ENCODE measurements at places on chromosomes 5 and 9.

DNA sequence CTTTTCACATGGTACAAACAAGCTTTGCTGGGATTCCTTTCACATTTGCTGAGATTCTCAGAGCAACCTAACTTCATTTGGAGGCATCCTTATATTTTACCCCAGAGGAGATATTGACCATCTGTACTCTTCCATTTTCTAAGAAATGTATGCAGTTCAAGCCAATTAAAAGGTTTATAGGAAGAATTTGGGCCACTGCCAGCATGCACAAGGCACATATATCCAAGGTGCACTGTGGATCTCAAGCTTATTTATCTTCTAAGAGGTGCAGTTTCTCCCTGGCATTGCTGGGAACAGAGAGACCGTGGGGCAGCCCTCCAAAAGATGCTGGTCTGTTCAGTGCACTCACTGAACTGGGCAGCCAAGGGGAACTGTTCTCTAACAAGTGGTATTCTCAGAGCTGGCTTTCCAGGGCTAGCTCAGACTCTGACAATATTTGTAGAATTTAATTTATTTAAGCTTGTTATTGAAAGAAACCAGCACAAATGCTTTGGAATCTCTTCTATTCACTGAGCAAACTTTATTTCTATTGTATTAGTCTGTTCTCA, 213.3 kb downstream of the TENT4A start:
- no peak for DNase-seq

DNA sequence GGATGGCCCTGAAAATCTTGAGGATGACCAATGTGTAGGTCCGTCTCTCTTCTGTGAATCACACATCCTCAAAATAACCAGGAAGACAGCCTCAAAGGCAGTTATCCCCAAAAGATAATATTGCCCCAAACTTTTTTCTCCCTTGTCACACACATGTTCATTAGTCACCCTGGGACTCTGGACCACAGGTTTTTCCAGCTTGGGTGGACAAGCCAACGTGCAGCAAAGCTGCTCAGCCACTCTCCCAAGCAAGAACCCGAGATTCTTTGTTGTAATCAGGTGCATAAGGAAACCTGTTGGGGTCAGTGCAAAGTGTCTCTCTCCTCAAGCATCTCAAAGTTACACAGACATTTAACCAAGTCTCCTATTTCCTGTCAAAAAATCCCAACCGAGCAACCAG, 196.6 kb downstream of the GNA14 start:
- no peak for DNase-seq

DNA sequence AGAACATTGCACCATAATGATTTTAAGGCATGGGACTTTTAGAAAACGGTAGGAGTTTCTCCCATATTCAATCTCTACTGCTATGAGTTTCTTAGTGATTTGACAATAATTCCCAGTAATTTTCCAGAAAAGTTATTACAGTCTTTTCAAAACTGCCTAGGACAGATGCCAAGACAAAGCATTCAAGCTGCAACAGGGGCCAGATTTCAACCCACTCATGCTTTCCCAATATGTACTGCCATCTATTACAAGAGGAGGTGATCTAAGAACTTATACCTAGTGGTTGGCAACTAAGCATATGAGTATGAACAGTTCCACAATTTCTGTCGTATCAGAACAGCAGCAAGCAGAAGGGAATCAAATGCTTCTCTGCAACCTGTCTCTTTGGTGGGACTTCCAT, 95.1 kb upstream of the TMED7 start:
- no peak for DNase-seq

- no peak for DNase-seq
These were observed 19.7 kb downstream of the RAI14 start for GRCh38 chr5:34675857-34676256.

DNA sequence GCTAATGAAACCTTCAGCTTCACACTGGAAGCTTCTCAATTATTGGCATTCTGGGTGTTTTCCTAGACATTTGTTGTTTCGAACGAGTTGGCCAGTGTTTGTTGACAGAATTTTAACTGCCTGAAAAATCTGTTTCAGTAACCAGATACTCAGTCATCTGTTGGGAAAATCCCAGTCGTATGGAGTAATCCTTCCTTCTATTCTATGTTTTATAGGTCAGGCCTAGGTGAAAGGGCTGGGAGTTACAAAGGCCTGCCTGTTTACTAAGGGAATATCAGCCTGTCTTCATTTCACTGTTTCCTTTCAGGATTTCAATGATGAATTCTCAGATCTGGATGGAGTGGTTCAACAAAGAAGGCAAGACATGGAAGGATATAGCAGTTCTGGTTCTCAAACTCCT, 59.9 kb downstream of the GRAMD2B start:
- no peak for DNase-seq

DNA sequence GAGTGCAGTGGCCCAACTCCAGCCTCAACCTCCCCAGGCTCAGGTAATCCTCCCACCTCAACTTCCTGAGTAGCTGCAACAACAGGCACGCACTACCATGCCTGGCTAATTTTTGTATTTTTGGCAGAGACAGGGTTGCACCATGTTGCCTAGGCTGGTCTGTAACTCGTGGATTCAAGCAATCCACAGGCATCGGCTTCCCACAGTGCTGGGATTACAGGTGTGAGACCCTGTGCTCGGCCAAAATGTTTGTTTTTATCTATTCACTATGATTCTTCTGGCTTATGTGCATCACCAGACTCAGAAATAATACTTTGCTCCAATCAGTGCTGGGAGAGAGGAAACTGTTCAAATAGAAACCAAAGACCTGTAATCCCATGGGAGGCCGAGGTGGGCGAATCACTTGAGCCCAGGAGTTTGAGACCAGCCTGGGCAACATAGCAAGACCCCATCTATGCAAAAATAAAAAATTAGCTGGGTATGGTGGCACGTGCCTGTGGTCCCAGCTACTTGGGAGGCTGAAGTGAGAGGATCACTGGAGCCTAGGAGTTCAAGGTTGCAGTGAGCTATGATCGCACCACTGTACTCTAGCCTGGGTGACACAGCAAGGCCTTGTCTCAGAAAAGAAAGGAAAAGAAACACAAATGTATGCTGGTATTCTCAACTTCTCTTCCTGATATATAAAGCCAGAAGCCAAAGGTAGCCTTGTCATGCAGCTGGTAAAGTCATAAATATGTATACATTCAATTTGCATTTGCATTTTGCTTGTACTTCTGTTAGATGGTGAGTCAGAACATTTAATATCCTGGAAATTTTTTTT, 4.5 kb downstream of the PIP5K1B start:
- DNase-seq: no peak

GRCh38 chr9:21546949-21547348, 64.8 kb upstream of the IFNE start:
- no peak for DNase-seq

GRCh38 chr5:153496835-153497234, 6.4 kb downstream of the GRIA1 start:
- DNase-seq: no peak

DNA sequence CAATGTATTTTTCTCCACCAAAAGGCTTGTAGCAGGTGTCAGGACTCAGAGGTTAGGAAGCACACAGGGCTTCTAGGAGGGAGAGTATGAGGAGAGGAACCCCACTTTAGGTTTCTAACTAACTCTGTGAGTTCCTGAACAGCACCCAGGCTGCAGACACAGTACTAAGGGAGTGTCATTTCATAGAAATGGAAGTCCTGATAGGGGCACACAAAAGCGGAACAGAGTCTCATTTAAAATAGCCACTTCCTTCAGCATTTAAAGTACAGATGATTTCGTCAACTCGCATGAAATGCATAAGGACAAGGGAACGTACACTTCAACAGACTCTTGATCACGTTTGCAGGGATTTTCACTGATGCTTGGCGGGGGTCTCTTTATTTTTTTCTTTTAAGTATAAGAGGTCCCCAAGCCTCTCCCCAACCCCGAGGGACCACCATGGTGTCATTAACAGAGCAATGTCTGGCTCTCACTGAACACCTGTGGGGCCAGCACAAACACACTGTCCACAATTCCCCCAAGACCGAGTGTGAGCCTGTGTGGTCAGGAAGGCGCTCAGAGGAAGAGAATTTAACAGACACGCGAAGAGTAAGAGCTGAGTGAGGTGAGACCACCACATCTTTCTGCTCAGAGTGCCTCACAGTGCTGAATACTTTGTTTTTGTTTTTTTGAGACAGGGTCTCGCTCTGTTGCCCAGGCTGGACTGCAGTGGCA, 82.3 kb downstream of the SECISBP2 start:
- no peak for DNase-seq

DNA sequence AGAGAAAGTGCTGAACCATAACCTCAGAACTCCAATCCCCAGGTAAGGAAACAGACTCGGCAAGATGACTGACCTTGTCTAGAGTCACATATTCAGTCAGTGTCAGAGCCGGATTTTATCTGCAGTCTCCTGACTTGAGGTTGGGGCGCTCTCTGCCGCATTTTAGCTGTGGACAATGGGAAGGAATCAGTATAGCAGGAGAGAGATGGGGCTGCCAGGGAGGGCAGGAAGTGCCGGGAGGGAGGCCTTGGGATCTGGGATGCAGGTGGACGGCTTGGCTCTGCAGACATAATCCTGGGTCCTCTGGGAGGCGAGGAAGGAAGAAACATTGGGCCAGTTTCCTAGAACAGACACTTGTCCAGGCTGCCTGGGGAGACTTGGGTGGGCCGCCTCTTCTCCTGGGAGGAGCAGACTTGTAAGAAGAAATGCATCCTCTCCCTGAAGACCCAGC, 39.7 kb upstream of the COL15A1 start:
- no peak for DNase-seq

DNA sequence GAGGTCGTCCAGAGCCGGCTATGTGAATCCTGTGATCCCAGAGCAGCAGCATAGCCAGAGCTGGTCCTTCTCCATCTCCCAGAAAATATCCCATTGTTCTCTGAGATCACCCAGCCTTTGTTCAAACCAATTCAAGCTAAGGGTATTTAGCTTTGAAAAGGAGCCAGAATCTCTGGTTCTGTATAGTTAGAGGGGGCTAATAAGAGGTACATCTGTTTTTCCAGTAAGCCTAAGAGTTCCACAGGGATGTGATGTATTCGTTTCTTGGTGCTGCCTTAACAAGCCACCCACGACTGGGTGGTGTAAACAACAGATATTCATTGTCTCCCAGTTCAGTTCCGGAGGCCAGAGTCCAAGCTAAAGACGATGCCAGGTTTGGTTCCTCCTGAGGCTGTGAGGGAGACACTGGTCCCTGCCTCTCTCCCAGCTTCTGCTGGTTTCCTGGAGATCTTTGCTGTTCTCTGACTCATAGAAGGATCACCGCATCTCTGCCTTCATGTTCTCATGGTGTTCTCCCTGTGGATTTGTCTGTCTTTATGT, 344.8 kb downstream of the MTRR start:
- no peak for DNase-seq

DNA sequence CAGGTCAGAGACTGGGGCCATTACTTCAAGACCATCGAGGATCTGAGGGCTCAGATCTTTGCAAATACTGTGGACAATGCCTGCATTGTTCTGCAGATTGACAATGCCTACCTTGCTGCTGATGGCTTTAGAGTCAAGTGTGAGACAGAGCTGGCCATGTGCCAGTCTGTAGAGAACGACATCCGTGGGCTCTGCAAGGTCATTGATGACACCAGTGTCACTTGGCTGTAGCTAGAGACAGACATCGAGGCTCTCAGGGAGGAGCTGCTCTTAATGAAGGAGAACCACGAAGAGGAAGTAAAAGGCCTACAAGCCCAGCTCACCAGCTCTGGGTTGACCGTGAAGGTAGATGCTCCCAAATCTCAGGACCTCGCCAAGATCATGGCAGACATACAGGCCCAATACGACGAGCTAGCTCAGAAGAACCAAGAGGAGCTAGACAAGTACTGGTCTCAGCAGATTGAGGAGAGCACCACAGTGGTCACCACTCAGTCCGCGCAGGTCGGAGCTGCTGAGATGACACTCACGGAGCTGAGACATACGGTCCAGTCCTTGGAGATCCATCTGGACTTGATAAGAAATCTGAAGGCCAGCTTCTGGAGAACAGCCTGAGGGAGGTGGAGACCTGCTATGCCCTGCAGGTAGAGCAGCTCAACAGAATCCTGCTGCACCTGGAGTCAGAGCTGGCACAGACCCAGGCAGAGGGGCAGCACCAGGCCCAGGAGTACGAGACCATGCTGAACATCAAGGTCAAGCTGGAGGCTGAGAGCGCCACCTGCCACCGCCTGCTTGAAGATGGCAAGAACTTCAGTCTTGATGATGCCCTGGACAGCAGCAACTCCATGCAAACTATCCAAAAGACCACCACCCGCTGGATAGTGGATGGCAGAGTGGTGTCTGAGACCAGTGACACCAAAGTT, 9.3 kb downstream of the NIPBL start:
- no peak for DNase-seq

- no peak for DNase-seq
These were observed 157.7 kb downstream of the CEP120 start for GRCh38 chr5:123265551-123265950.

DNA sequence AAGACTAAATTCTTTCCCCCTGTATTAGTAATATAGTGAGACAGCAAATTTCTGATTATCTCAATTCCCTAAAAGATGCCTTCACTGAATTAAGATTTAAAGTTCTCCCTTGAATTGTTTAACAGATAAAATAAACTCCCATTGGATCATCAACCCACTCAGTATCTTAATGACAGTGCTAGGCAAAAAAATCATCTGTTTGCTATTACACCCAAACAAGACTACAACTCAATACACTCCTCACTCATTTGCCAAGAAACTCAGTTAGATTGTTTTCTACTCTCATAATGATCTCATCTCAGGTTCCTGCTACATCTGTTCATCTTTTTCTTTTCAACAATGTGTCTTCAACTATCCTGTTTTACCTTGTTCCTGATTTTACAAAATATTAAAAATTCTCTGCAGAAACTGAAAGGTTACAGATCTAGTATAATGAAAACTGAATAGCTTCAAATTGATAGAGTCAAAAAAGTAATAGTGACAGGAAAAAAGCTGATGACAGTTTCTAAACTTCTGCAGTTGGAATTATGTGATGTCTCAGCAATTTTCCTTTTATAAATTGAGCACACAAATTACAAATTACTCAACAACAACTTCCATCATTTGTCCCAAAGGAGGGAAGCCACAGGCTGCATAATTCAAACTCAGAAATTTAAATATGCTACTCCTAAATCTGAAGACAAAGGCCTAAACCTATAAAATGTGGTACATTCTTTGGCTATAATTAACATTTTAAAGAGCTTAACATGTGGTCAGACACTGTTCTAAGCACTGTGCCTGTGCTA, 39.4 kb downstream of the HOMER1 start:
- no peak for DNase-seq

DNA sequence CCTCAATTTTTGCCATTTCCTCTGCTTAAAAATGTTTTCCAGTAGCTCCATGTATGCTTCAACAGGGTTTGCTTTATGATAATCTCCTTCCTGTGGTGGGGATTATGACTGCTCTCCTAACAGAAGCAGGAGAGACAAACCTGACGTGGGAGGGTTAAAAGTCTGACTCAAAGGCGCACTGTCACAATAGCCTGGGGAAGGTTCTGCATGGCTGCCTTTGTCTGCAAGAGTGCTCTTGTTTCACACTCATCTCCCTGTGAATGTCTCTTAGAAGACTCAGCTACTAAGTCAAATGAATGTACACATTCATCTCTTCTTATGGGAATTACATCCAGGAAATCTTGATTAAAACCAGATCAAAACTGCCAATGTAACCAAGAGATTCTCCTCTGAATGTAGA, 90.9 kb upstream of the MTAP start:
- no peak for DNase-seq

GRCh38 chr5:135095871-135096270, 61.8 kb upstream of the PITX1 start:
- DNase-seq: no peak

- DNase-seq: no peak
These were observed 32.5 kb upstream of the FAM174A start for GRCh38 chr5:100502684-100503083.
